ENCODE measurements at places on chromosomes 7 and 10.

GRCh38 chr7:65230231-65230630, 143.4 kb upstream of the ZNF92 start:
- no peak for DNase-seq

- DNase-seq = peak; percentile 88
These were observed 11.3 kb downstream of the C10orf105 start for GRCh38 chr10:71708301-71708703.

- DNase-seq = no peak
These were observed 28.1 kb downstream of the ITGB8 start for GRCh38 chr7:20358762-20359282.

- no peak for DNase-seq
These were observed 69.7 kb upstream of the TNS3 start for GRCh38 chr7:47651355-47652317.

- no peak for DNase-seq
These were observed 60.3 kb upstream of the PLXNA4 start for GRCh38 chr7:132636581-132636980.

DNA sequence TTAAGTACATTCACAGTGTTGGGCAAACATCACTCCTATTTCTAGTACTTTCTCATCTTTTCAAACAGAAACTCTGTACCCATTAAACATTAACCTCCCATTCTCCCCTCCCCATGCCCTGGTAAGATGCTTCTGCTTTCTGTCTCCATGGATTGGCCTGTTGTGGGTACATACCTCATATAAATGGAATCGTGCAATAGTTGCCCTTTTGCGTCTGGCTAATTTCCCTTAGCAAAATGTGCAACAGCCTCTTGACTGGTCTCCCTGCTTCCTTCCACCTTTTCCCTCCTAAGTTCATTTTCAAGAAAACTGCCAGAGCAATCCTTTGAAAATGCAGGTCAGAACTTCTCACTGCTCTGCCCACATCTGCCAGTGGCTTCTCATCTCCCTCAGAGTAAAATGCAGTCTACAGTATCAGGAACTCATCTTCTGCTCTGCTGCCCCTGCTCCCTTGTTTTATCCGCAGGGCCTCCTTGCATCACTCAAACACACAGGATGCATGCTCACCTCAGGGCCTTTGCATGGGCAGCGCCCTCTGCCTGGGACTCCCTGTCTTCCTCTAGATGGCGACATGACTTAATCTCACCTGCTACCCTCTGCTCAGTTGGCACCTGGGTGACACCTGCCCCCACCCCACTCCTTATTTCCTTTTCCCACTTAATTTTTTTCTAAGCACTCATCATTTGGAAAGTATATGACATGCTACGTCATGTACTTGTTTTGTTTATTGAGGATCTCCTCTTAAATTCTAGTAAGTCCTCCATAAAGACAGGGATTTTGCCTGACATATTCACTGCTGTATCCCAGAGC, 44.3 kb upstream of the ECHDC3 start:
- no peak for DNase-seq

GRCh38 chr7:139384611-139385010, 24.9 kb downstream of the LUC7L2 start:
- DNase-seq = no peak

DNA sequence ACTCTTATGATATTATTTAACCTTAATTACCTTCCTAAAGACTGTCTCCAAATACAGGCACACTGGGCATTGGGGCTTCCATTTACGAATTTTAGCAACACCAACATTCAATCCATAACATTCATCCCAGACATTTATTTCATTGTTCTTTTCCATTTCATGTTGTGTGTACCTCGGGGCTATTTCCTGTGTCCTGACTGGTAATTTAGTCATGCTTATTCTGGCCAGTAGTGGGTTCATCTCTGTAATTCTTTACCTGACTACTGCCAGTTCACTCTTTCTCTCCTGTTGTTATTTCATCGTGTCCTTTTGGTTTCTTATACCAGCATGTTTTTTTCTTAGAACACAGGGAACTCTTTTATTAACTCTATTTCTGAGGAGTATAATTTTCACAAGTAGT, 225.7 kb downstream of the PLXDC2 start:
- DNase-seq = no peak

DNA sequence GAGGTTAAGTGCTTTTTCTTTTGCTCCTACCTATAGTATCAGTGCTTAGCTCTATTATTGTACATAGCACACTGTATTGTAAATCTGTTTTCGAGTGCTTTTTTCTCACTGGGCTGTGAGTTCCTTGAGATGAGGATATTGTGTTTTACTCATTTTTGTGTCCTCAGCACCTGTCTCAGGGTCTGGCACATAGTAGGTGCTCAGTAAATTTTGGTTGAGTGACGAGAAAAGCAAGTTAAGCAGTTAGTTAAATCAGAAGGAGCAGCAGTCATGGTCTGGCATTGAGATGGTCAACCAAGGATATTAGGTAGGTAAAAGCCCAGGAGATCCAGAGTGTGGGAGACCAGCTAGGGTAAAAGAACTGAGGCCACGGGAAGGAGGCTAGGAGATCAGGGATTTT, 51.2 kb downstream of the AP3M1 start:
- DNase-seq = no peak

- no peak for DNase-seq
These were observed 415.1 kb downstream of the CCSER2 start for GRCh38 chr10:84743483-84743882.
